ENCODE measurements at places on chromosomes 1 and 21. TPM values are rescaled to one million over a fixed set of nuclear protein-coding genes. Genes with fewer than 3 reads are reported as not detected.

- DNase-seq, result no peak
Observed at GRCh38 chr1:164308101-164308500, 250.9 kb upstream of the PBX1 start.

- DNase-seq, result no peak
Observed at GRCh38 chr1:239733995-239734394, 347.6 kb downstream of the CHRM3 start.

DNA sequence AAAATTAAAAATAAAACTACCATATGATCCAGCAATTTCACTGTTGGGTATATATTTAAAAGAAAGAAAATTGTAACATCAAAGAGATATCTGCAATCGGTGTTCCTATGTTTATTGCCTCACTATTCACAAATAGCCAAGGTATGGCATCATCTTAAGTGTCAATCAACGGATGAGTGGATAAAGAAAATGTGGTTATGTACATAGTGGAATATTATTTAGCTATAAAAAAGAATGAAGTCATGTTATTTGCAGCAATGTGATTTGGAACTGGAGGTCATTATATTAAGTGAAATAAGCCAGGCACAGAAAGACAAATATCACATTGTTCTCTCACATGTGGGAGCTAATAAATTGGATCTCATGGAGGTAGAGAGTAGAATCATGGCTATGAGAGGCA is 76.3 kb downstream of the RD3 start:
- DNase-seq, result no peak

DNA sequence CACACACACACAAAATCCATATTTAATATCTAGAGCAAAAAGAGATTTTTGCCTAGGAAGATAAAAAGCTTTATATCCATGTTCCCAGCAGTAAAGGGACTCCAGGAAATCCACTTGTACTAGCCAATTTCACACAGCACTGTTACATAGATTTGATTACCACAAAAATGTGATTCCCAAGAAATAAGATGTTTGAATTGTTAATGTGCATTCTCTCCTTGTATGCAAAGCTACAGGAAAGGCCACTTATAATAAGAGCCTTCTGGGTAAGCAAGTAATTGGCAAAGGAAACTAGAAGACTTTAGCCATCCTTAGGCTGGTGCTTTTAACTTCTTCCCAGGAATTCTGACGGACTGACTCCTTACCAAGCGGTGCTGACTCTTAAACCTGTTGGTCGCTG is 89.3 kb downstream of the LBR start:
- DNase-seq, result no peak

DNA sequence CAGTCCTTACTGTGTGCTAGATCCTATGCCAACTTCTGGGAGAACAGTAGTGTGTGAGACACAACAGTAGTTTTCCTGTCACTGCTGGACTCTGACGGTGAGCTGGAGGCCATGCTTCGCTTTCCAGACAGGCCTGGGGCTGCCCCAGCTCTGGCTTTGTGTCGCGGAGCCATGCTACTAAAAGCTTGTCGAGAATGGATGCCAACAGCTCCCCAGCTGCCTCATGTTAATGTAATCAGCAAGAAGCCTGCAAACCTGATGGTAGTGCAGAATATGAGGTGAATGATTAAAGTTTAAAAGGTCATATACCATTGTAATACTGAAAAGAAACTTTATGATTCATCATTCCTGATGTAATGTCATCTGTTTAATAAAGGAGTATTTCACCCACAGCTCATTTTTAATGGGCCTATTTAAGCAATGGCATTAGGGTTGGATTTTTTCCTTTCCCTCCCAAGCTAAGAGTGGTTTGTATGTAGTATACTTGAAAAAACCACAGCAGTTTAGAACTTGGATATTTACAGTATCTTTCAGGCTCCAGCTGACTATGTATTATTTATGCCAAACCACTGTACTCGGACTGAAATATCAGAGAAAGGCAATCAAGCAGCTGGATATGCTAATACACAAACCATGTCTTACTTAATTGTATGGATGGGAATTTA is 343.0 kb downstream of the NUF2 start:
- no peak for DNase-seq

DNA sequence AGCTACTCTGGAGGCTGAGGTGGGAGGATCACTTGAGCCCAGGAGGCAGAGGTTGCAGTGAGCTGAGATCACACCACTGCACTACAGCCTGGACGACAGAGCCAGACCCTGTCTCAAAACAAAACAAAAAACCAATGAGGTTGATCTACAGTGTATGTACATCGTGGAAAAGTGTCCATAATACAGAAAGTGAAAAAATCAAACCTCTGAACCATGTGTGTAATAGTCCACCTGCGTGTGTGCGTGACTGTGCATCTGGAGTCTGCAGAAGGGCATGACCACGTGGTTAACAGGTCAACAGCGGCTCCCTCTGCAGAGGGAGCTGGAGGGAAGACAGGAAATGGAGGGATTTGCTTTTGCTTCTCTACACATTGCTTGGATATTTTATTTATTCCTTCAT is 32.4 kb upstream of the ENO1 start:
- DNase-seq, result no peak

- DNase-seq, result no peak
Observed at GRCh38 chr1:198696211-198696610, 57.4 kb downstream of the PTPRC start.

The QSOX1 gene
- 31.6 TPM for total RNA-seq

- DNase-seq, result no peak
Observed at GRCh38 chr1:56301791-56302190, 277.6 kb downstream of the PLPP3 start.

- no peak for DNase-seq
Observed at GRCh38 chr21:41961282-41961701, 7.5 kb upstream of the C2CD2 start.

The GBP7 gene
- total RNA-seq, result not detected

GRCh38 chr1:18820791-18821641 is 38.4 kb downstream of the TAS1R2 start:
- peak; percentile 78 for DNase-seq

The STUM gene
- not detected for total RNA-seq

DNA sequence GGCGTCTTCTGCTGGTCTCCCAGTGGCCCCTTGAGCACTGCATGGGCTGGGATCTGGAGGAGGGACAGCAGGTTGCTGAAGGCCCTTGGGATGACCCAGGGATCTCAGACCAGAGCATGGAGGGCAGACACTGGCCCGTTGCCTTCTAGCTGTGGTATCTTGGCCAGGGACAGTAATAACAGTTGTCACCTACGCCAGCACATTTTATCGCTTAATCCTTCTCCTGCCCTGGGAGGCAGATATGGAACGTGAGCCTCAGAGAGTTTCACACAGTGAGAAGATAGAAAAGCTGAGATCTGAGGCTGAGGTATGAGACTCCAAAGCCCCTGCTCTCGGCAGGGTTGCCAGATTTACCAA is 40.1 kb upstream of the RD3 start:
- DNase-seq, result no peak

GRCh38 chr21:45818276-45818903 is 163.2 kb upstream of the COL6A1 start:
- peak; percentile 49 for DNase-seq

The CCDC185 gene
- not detected for total RNA-seq

- no peak for DNase-seq
Observed at GRCh38 chr1:53697721-53698383, 41.1 kb downstream of the GLIS1 start.

DNA sequence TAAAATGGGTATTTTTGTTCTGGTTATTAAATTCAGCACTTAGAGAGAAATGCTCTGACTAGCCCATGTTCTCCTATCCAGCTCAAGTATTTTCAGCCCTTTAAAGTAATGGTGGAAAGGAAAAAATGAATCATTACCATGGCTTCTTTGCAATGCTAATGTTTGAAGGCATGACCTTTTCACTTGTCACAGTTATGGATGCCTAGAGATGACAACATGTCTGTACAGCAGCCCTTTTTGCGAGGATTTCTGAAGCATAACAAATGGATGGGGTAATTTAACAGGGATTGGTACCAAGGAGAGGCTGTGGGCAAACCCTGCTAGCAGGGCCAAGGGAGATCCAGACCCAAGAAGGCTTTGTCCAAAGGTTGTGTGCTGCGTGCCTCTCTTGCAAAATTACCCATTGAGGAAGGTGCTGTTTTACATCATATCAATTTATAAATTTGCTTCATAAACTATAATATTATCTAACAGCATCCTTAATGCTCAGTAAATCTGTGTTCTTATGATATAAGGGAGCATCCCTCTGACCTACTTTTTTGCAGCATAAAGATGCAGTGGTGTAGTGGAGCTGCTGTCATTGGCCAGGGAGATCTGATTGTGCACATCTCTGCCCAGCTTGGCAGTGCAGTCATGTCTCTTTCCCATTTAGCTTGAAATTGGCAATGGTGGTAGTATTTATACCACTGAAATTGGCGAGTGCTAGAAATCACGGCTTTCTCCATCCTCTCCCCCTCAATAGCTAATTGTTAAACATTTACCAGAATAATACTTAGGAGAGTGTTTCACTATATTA is 327.1 kb downstream of the PCP4 start:
- no peak for DNase-seq

- no peak for DNase-seq
Observed at GRCh38 chr1:42824481-42825035, 7.4 kb upstream of the SVBP start.

The PAQR6 gene
- total RNA-seq, result 5.7 TPM

GRCh38 chr1:64476251-64476952 is 6.5 kb downstream of the CACHD1 start:
- no peak for DNase-seq

DNA sequence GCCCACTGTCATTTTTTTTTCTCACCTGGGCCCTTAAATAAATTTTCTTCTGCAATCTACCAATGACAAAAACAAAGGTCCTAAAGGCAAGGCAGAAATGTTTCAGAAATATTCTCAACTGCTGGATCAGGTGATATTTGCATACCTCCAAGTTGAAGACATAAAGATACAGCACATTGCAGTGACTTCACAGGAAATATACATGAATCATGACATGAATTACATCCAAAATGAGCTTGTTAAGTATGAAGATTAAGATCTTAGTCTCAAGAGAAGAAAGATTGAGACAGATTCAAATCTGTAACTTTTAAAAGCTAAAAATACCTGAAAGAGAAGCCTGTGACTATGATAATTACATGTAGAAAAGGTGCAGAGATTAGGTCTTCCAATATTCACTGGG is 207.8 kb downstream of the SIPA1L2 start:
- DNase-seq, result no peak

The INPP5B gene
- total RNA-seq, result 28.9 TPM

DNA sequence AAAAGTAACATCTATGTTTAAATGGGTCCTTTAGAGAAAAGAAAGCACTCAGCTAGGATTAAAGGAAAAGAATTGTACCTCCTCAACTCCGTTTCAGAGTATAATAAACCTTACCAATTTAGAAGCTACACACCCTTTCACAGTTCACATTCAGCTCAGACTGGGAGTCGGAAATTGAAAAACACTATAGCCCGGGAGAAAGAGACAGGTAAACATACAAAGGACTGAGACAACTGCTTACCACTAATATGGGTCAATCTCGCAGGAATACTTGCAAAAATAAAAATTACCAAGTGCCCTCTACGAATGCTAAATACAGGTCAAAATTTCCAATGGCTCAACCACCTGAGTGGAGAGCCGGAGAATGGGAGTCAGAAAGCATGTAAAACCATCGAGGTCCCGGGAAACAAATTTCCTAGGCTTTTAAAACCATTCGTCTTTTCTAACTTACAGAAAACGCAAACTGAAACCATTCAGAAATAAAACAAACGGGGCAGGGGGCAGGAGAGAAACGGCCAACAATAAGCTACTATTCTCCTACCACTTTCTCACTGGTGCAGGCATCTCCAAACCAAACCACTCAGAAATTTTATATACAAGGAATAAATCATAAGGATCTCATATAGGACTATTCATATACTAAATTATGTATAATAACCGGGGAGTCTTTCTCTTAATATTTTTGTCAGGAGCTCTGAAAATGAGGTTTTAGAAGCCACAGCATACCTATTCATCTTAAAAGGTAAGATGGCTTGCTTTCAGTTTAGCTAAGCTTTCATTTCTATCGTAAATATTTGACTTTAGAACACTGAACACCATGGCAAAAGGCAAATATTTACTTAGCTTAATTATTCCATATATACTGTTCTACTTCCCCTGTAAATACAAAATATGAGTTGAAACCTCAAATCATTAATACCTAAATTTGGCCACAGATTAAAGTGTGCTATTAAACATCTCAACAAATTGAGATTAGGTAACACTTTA is 136.5 kb downstream of the RERE start:
- DNase-seq, result no peak

The C1QA gene
- total RNA-seq, result not detected

DNA sequence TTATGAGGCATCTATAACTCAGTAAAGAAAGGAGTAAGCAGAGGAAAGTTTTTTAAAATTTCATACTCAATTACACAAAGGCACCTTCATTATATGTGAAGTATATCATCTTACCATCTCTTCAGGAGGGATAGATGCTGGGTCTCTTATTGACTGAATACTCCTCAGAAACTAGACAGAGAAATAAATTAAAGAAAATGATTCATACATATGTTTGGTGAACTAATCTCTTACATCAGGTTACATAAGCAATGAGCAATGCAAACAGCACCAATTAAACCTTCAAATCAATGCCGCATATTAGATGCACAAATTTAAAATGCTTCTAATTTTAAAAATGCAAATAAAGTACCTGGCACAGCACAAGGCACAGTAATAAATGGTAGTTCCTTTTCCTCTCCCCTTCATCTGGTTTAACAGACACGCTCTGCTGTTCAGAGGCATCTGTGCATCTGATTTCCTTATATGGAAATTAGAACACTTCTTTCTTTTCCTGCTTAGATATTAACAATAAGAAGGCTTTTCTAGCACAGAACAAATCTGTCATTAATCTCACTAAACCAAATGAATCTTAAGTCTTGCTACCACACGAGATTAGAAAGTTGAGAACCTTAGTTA is 20.0 kb downstream of the SCYL3 start:
- no peak for DNase-seq

DNA sequence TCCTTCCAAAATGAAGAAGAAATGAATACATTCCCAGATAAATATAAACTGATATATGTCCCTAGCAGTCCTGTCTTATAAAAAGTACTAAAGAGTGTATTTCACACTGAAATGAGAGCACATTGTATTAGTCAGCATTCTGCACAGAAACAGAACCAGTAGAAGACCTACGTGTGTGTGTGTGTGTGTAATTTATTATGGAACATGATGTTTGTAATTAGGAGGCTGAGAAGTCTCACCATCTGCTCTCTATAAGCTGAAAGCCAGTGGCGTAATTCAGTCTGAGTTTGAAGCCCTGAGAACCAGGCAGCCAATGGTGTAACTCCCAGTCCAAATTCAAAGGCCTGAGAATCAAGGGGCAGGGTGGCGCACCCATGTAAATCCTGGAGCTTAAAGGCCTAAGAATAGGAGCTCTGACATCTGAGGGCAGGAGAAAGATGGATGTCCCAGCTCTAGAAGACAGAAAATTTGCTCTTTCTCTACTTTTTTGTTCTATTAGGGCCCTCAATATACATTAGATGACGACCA is 146.5 kb upstream of the LYPLAL1 start:
- no peak for DNase-seq

The LCE3D gene
- not detected for total RNA-seq

The DISP1 gene
- 0.98 TPM for total RNA-seq

- DNase-seq, result no peak
Observed at GRCh38 chr1:228366062-228366865, 40.4 kb downstream of the TRIM11 start.

The AGO3 gene
- 23.3 TPM for total RNA-seq
